ENCODE measurements at places on chromosomes 2 and 18.
A peak's percentile ranks its signal among the peaks of the same experiment; 100 is the strongest.

GRCh38 chr2:102062802-102063201, 71.0 kb downstream of the IL1R2 start:
- DNase-seq = no peak

GRCh38 chr2:225117051-225117716, 74.9 kb upstream of the DOCK10 start:
- DNase-seq = no peak

GRCh38 chr2:226362980-226363379, 436.6 kb downstream of the IRS1 start:
- no peak for DNase-seq

DNA sequence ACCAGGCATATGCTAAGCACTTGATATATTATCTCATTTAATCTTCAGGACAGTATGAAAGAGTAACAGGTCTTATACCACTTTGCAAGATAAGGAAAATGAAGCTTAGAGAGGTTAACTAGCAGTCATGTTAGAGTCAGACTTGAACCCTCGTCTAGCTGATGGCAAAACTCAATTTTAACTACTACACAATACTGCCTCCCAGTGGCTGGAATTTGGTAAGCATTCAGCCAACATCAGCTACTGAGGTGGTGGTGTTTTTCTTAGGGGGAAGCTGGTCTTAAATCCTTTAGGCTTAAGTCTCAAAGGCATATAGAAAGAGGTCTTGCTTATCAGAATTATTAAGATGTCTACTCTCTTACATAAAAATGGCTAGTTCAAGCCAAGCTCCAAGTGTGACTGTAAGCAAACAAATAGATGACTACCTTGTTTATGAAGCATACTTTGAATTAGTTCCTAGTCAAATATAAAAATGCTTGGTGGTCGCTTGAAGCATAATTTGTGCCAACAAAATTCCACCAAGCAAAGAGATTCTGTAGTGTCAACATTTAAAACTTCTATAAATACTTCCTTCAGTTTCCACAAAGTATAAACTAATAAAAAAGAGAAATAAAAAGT, 325.4 kb upstream of the FIGN start:
- no peak for DNase-seq

- no peak for DNase-seq
These were observed 1744.3 kb upstream of the PIK3C3 start for GRCh38 chr18:40210696-40211095.

DNA sequence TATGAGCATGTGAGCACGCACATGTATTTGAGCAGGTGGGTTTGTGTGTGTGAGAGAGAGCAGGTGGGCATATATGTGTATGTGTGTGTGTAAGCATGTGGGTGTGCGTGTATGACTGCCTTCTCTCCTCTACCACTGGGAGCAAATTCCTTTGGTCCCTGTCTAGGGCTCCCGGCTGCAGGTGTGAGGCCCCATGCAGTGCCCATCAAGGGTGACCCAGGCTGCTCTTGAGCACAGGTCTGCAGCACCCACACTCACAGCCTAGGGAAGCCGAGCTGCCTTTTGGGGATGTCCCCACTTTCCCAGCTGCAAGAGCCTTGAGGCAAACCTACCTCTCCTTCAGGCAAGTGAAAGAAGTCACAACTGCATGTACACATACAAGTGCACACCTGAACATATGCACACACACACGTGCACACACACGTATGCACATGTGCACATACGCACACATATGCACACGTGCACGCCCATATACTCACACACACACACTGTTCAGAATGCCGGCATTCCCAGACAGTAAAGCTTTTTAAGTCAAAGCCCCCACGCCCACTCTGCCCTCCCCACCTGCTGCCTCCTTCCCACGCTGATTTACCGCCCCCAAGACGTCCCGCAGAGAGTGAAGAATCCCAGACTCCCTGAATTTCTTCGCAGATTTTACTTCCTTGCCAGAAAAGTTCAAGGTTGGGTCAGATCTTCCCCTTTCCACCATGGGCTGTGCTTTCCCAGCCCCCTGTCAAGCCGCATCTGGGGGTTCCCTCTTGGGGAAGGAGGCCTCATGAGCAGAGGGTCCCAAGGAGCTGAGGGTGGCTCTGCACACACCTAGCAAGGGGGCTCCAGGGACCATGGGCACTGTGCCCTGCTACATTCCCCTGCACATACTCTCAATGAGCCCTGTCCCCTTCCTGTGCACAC, 170.6 kb downstream of the TWIST2 start:
- DNase-seq = no peak

DNA sequence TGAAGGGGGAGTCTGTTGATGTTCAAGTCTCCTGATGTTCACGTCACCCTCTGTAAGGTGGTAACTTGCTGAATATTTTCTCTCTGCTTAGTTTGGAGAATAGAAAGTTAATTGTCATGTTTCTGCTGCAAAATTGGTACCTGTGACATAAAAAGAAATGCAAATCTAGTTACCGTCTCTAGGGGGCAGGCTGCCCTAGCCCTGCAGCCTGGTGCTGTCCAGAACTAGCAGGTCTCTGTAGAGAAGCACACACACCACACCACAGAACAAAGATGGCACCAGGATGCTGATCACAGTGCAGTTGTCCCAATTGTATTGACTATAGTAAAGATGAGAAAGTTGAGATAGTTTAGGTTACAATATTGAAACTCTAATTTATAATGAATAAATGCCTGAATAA, 47.0 kb downstream of the SLC9A4 start:
- peak; percentile 41 for DNase-seq

- DNase-seq = no peak
These were observed 4.1 kb downstream of the MYO1B start for GRCh38 chr2:191249156-191249813.

- no peak for DNase-seq
These were observed 44.9 kb upstream of the TAF4B start for GRCh38 chr18:26181343-26181826.

DNA sequence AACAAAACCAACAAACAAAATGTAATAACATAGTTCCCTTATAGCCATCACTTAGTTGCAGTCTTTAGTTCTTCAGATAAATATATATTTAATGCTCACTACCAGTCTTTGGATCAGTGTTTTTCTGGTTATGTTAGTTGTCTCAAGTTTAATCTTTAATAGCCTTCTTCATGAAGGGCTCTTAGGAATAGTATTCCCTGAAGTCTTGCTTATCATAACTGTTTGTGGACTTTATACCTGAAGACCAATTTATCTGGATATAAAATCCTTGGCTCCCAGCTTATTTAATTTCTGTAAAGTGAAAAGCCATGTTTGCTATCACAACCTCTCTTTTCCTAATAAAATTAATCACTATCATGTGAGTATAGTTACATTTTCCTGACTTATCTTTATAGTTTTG, 379.7 kb downstream of the ARL6IP6 start:
- no peak for DNase-seq

GRCh38 chr2:1723397-1724042, 20.8 kb downstream of the PXDN start:
- DNase-seq = no peak

DNA sequence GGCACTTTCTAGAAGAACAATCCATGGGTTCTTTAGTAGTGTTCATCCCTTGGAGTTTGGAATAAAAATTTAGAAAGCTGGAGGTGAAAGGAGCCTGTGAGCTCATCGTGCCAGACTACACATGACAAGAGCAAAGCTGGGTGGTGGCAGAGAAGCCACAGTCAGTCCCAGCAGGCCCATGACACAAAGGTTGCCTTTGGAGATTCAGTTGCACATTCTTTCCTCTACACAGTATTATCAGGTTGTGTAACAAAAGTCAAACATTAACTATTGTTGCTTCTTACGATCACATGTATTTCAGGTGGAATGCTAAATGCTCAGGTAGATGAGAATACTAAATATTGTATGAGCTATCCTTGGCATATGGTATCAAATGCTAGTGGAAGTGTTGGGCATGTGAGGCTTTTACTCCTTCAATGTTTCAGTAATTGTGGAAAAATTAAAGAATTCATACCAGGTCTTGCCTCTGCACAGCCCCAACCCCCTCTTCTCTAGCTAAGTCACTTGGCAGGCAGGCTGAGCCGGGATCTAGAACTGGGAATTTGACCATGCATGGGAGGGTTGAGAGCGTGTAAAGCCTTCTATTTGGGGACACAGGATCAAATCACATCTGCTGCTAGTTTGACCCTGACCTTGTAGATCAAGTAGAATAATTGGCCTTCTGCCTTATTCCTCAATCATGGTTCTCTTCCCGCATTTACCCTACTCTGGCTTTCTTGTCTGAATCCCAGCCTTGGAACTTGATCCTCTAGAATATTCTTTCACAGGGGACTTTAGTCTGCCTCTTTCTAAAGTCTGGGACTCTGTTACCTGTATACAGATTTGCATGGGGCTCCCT, 230.9 kb downstream of the GCA start:
- no peak for DNase-seq

GRCh38 chr2:145235312-145235711, 715.4 kb upstream of the ZEB2 start:
- no peak for DNase-seq

GRCh38 chr18:70249118-70249517, 39.7 kb upstream of the SOCS6 start:
- no peak for DNase-seq

GRCh38 chr2:230643576-230644291, 68.9 kb upstream of the CAB39 start:
- peak; percentile 49 for DNase-seq

DNA sequence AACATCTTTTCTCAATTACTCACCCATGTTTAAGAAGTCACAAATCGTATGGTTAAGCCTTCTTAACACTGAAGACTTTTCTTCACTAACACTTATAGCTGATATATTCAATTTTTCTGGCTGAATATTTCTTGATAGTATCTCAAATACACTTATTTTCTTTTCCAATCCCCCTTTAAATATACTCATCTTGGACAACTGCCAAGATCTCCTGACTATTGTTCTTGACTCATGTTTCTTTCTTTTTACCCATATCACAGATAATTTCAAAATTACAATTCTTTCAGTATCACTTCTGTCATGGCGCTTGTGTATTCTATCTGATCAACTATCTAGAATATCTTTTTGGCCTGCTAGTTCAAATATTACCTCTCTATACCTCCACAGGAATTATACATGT, 954.3 kb upstream of the ACVR2A start:
- DNase-seq = no peak

DNA sequence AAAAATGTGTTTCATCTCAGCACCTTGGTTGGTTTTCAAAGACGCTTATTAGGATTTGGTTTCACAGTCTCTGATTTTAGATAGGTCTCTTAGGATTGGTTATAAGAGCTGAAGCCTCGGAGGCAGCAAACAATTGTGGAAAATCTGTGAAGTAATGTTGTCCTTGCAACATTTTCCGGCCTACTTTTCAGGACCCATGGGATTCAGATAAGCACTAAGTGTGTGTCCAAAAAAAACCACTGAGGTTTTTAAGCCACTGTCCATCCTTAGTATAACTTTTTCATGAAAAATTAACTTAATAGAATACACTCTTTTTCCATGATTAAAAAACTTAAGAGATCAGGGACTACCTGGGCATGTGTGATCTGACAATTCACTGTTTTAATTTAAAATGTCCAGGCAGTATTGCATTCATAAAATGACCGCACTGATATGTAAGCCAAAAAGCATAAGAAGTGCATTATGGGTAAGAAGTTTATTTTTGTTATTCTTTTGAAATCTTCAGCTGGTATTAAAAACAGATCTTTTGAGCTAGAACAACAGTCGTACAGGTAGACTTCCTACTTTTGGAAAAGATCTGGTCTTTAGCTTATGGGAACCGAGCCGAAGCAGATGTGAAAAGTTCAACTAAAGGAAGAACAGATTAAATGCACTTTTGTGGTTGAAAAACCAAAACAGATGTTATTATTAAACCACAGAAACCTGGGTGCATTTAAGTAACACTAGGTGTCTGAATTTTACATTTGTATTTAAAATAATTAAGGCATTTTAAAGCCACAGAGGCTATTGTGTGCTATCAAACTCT, 479.4 kb upstream of the ZEB2 start:
- DNase-seq = no peak

DNA sequence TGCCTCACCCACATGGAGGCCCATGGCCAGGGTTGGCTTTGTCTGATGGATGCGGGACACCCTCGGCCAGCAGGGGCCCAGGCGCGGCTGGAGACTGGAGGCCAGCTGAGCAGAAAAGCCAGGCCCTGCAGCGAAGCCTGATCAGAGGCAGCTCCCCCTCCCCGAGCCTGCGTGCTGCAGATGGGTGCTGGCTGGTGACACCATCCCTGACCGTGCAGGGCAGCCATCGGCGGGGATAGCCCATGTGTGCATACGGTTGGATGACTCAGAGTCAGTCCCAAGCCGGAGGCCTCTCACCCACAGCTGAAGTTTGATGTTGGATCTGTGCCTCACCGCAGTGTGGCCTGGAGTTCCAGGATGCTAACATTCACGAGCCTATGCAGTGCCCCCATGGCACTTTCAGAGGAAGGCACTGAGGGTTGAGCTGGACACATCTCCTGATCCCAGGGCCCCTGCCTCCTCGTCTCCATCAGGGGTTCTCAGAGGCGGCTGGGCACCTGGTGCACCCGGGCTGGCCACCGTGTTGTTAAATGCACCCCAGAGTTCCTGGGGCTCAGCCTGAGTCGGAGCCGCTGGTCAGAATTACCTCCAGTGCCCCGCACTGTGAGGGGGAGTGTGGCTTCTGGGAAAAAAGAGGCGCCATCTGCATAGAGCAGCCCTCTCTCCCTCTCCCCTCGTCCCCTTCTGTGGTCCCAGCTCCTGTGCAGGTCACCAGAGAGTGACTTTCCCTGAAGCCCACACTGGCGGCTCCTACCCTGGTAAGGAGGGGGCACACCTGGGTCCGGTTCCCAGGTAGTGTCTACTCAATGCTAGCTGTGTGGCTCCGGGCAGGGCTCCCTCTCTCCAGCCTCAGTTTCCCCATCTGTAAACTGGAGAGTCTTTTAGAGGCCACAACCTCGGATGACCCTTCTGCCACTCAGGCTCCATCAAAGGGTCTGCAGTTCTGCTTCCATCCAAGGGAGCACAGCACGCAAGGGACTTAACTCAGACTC, 19.4 kb upstream of the KIF1A start:
- DNase-seq = no peak

- DNase-seq = no peak
These were observed 100.7 kb upstream of the SMAD7 start for GRCh38 chr18:49051311-49051967.

GRCh38 chr2:10768063-10768507, 44.5 kb downstream of the PDIA6 start:
- no peak for DNase-seq
